Vagina (tissue), 2 donors: ENCODE measurements at places on chromosomes 4 and X. TPM values are rescaled to one million over a fixed set of nuclear protein-coding genes. Genes with fewer than 3 reads are reported as not detected.

- H3K27ac ChIP-seq, result no peak overlapping the region
- H3K27me3 ChIP-seq, result no peaks in the 10 kb centered on the region
- H3K36me3 ChIP-seq, result peaks cover 3% of the 10 kb centered on the region
Measured at GRCh38 chr4:152885185-152885584, 50.9 kb upstream of the FHDC1 start.

RHOXF2 gene
- total RNA-seq, result not detected

- H3K27me3 ChIP-seq, result no peaks in the 10 kb centered on the region
- H3K27ac ChIP-seq, result peak overlapping the region; percentile 89
- H3K4me1 ChIP-seq, result peaks cover 73% of the 10 kb centered on the region
- H3K36me3 ChIP-seq, result peaks cover 12% of the 10 kb centered on the region
Measured at GRCh38 chr4:118767109-118767508, 68.8 kb downstream of the SEC24D start.

GRCh38 chr4:42501624-42502401 is 104.5 kb downstream of the SHISA3 start:
- no peaks in the 10 kb centered on the region for H3K36me3 ChIP-seq
- no peaks in the 10 kb centered on the region for H3K27me3 ChIP-seq
- no peak overlapping the region for H3K4me3 ChIP-seq
- H3K4me1 ChIP-seq, result no peaks in the 10 kb centered on the region
- no peak for DNase-seq

GRCh38 chrX:22249371-22249770 is 23.3 kb upstream of the CBLL2 start:
- DNase-seq, result no peak
- no peaks in the 10 kb centered on the region for H3K27me3 ChIP-seq
- no peak overlapping the region for H3K4me3 ChIP-seq
- no peak overlapping the region for H3K27ac ChIP-seq
- H3K4me1 ChIP-seq, result no peaks in the 10 kb centered on the region

DNA sequence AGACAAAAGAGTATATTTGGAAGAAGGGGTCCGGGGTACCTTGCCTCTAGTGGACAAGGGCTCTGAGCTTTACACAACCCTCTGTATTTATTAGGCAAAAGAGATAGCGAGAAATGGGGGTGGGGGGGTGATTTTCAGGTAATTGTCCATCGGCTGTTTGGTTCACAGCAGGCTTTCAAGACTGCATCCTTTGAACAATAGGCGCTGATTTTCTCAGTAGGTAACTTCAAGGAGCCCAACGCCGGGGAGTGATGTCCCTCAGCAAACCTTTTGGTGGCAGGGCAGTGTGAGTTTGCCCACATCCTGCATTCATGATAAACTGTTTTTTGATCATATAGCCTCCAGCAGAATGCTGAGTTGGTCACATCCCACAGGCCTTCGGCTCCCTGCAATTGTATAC is 61.6 kb downstream of the KDM5C start:
- H3K4me1 ChIP-seq, result no peaks in the 10 kb centered on the region
- H3K4me3 ChIP-seq, result no peak overlapping the region

- H3K4me3 ChIP-seq, result no peak overlapping the region
- H3K4me1 ChIP-seq, result no peaks in the 10 kb centered on the region
- DNase-seq, result no peak
- no peaks in the 10 kb centered on the region for H3K36me3 ChIP-seq
- no peak overlapping the region for H3K27ac ChIP-seq
- H3K27me3 ChIP-seq, result no peaks in the 10 kb centered on the region
Measured at GRCh38 chr4:184263461-184263860, 45.8 kb upstream of the ENPP6 start.

- no peak overlapping the region for H3K27ac ChIP-seq
- H3K4me1 ChIP-seq, result peaks cover 8% of the 10 kb centered on the region
- no peak overlapping the region for H3K4me3 ChIP-seq
- DNase-seq, result no peak
- H3K36me3 ChIP-seq, result no peaks in the 10 kb centered on the region
Measured at GRCh38 chrX:48474127-48474526, 1.9 kb upstream of the FTSJ1 start.

PF4V1 gene
- not detected for total RNA-seq

GRCh38 chr4:158783785-158784184 is 15.0 kb downstream of the FNIP2 start:
- peaks cover 61% of the 10 kb centered on the region for H3K4me1 ChIP-seq
- no peaks in the 10 kb centered on the region for H3K36me3 ChIP-seq
- no peak for DNase-seq
- H3K27ac ChIP-seq, result no peak overlapping the region

CDKL2 gene
- total RNA-seq, result 0.74 TPM

DNA sequence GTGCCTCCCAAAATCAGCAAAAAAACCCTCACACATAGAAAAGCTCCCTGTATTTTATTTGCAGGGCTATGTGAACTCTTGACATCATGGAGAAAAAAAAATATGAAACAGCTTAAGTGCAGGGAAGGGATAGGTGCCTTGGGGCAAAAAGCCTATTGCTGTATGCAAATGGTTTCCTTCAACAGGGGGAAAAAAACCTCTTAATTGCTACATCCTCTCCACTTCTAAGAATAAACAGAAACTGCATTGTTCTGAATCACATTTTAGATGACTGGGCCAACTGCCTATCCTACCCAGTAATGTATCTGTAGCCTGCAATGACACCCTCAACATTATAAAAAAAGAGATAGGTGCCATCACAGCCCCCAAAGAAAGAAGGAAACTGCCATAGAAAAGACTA is 229.4 kb upstream of the GALNTL6 start:
- DNase-seq, result no peak
- H3K4me1 ChIP-seq, result no peaks in the 10 kb centered on the region
- H3K4me3 ChIP-seq, result no peak overlapping the region

MAP7D2 gene
- 0.98 TPM for total RNA-seq

GRCh38 chrX:70453024-70453618 is 8.5 kb downstream of the DLG3 start:
- no peaks in the 10 kb centered on the region for H3K27me3 ChIP-seq
- H3K4me1 ChIP-seq, result peaks cover 14% of the 10 kb centered on the region
- H3K27ac ChIP-seq, result peak overlapping the region; percentile 31

DNA sequence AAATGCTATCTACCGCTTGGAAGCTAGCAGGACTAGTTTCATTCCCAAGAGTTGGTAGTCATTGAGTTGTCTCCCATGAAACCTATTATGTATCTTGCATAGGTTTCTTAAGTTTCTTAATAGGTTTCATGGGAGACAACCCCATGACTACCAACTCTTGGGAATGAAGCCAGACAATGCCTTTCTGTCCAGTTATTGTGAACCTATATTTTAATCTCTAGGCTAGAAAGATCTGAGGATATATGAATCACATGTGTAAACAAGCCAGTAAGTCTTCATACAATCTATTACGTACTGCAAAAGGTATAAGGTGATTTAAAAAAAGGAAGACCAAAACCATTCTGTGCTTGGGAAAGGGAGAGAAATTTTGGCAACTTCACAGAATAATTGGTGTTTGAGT is 162.6 kb downstream of the INPP4B start:
- H3K27me3 ChIP-seq, result no peaks in the 10 kb centered on the region
- DNase-seq, result no peak
- no peak overlapping the region for H3K27ac ChIP-seq
- no peak overlapping the region for H3K4me3 ChIP-seq
- H3K4me1 ChIP-seq, result no peaks in the 10 kb centered on the region

SLC49A3 gene
- 11.0 TPM for total RNA-seq

GRCh38 chr4:106522839-106523238 is 154.3 kb upstream of the GIMD1 start:
- H3K4me3 ChIP-seq, result no peak overlapping the region
- no peaks in the 10 kb centered on the region for H3K36me3 ChIP-seq
- no peaks in the 10 kb centered on the region for H3K27me3 ChIP-seq
- no peak overlapping the region for H3K27ac ChIP-seq

TREX2 gene
- 9.6 TPM for total RNA-seq

DNA sequence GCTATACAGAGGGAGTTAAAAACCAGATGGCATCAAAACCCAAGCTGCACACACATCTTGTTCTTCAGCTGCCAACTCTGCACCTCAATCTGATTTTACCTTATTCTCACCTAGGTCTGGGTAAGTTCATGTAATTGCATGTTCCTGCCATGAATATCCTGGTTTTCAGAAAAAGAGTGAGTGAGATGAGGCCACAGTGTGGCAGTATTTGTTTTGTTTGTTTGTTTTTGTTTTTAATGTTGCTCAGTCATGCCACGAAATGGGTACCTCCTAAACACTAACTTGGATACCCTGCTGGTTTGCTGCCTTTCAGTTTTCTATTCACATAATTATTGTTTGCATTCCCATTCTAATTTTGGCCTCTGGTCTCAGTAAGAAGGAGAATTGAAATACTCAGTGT is 22.5 kb downstream of the TMEM164 start:
- H3K36me3 ChIP-seq, result no peaks in the 10 kb centered on the region
- H3K4me3 ChIP-seq, result no peak overlapping the region
- no peak for DNase-seq
- H3K27me3 ChIP-seq, result no peaks in the 10 kb centered on the region

DNA sequence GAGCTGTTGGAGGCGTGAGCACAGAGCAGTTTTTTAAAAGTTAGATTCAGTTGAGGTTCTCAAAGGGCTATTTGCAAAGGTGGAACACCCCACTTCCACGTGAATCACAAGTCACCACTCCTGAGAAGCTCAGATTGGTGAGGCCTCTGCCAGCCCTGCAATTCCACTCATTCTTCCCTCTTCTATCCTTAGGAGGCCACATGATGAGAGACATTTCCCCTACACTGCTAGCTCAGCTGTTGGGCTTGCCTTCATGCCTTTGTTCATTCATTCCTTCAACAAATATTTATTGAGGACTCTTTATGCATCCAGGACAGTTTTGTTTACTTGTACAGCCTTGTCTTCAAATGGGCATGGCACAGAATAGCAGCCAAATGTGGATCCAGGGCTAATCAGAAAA is 3.7 kb downstream of the SRPX2 start:
- H3K27me3 ChIP-seq, result no peaks in the 10 kb centered on the region
- no peak overlapping the region for H3K4me3 ChIP-seq
- H3K4me1 ChIP-seq, result peaks cover 35% of the 10 kb centered on the region
- DNase-seq, result no peak

MID2 gene
- total RNA-seq, result 25.5 TPM

CHRDL1 gene
- 36.8 TPM for total RNA-seq

PHEX gene
- 0.49 TPM for total RNA-seq

- no peak for DNase-seq
- H3K4me3 ChIP-seq, result no peak overlapping the region
- H3K4me1 ChIP-seq, result no peaks in the 10 kb centered on the region
Measured at GRCh38 chr4:10891866-10892265, 207.3 kb upstream of the CLNK start.

DNA sequence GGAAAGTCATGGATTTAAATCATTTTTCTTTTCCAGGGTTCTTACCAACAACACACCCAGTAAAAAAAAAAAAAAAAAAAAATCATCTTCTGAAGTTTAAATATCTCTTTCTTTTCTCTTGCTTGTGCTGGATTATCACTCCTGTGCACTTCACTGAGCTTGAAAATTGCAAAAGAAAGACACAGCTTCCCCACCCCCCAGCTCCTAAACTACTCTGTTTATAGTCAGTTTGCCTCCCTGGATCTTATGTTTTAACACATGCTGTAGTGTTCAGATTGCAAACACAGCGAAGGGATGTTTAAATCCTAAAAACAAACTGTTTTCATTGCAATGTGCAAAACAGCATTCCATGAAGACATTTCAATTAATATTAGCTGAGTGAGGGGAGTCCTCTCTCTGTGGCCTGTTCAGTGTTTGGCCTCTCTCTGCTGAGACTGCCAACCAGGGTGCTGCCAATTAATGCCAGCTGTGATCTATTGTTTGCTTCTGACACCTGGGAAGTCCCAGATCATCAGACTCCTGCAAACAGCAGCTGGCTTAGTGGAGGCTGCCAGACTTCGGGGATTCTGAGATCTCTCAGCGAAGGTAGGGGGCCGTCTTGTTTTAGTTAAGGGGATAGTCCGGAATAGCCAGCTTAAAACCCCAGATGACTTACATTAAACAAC is 171.1 kb upstream of the PITX2 start:
- no peak for DNase-seq
- H3K36me3 ChIP-seq, result no peaks in the 10 kb centered on the region
- H3K27ac ChIP-seq, result no peak overlapping the region

GRCh38 chr4:56448301-56448700 is 12.2 kb downstream of the PAICS start:
- H3K27me3 ChIP-seq, result no peaks in the 10 kb centered on the region
- DNase-seq, result no peak
- H3K36me3 ChIP-seq, result peaks cover 3% of the 10 kb centered on the region
- H3K4me3 ChIP-seq, result no peak overlapping the region
- no peaks in the 10 kb centered on the region for H3K4me1 ChIP-seq

CDKL5 gene
- total RNA-seq, result 9.1 TPM

DNA sequence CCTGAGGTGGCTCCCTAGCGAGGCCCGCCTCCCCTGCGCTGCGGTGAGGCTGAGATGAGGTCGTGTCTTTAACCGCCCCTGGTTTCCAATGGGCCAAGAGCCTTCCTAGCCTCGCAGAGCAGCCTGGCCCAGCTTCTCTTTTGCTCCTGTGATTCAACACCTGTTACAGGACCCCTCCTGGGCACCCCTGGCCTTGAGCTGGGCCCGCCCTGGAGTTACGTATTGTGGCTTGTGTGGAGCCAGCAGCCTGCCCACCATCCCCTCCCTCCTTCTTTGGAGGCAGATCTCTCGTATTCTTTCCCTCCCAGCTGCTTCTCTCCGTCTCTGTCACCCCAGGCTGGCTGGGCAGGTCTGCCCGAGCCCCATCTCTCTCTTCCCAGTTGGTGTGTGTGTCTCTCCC is 19.3 kb upstream of the UBA1 start:
- no peak overlapping the region for H3K4me3 ChIP-seq
- no peaks in the 10 kb centered on the region for H3K27me3 ChIP-seq
- DNase-seq, result no peak
- H3K36me3 ChIP-seq, result peaks cover 50% of the 10 kb centered on the region

DNA sequence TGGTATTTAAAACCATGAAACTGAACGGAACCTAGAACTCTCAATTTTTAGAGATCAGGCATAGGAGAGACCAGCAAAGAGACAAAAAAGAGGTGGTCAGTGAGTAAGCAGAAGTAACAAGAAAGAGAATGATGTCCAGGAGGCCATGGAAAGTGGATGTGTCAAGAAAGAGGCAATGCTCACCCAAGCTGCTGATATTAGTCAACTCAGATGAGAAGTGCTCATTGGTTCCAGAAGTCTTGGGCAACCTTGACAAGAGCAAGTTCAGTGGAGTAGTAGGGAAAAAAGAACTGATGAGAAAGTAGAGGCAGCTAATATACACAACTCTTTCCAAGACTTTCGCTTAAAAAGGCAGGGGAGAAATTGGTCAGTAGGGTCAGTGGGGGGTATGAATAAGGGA is 23.0 kb upstream of the CCDC149 start:
- H3K4me1 ChIP-seq, result no peaks in the 10 kb centered on the region
- H3K4me3 ChIP-seq, result no peak overlapping the region
- no peak for DNase-seq
- no peaks in the 10 kb centered on the region for H3K36me3 ChIP-seq

DNA sequence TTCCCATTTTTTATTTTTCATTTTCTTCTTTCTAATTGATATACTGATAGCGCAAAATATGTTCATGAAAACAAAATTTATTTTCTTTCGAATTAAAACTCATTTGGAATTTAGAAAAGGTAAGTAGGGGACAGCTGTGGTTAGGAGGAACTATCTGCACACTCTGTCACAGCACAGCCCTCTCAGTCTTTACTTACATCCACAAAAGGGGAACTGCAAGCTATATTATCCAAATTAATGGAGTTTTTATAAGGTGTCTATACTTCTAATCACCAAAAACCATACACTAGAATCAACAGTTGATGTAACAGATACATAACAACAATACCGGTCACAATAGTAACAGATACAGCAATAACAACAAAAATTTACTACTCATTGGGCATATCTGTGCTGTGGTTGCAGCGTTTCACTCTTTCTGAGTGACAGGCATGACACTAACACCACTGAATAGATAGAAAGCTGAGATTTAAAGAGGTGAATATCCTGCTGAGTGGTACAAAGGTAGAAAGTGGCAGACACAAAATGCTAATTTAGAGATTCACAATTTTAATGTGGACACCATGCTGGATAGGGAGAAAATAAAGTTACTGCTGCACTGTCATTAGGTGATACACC is 160.7 kb downstream of the PPP3CA start:
- no peak overlapping the region for H3K4me3 ChIP-seq
- H3K27ac ChIP-seq, result no peak overlapping the region
- DNase-seq, result no peak

LEF1 gene
- 12.5 TPM for total RNA-seq
